ENCODE measurements at places on chromosomes 2 and 18. TPM values are rescaled to one million over a fixed set of nuclear protein-coding genes. Genes with fewer than 3 reads are reported as not detected.

Gene TSPYL6
- not detected for total RNA-seq

Gene GAREM2
- 2.8 TPM for total RNA-seq

Gene ALPI
- not detected for total RNA-seq

Gene UCN
- total RNA-seq, result 1.9 TPM

Gene GDF7
- 0.02 TPM for total RNA-seq

Gene RAB6C
- total RNA-seq, result not detected

Gene GMPPA
- 37.4 TPM for total RNA-seq

Gene ZBTB7C
- not detected for total RNA-seq

- DNase-seq, result no peak
These were observed 1.5 kb upstream of the LTBP1 start for GRCh38 chr2:32945286-32945685.

- DNase-seq, result no peak
These were observed 76.1 kb upstream of the DNMT3A start for GRCh38 chr2:25417715-25418369.

DNA sequence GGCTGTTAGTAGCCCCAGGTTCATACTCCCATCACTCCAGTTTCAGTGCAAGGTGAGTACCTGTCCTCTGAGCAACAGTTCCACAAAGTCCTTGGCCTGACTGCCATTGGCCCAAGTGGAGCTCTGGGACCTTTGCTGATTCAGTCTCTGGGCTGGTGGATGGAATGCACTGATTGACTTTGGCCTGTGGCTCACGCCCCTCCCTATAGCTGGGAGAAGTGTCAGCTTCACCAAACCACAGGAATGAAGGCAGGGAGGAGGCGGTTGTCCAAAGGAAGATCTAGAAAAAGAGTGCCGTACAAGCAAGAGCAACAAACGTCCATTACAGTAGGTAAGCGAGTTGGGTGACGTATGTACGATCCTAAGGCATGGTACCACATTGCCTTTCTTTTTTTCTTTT, 34.0 kb downstream of the QPCT start:
- no peak for DNase-seq

- no peak for DNase-seq
These were observed 52.5 kb downstream of the CCDC74A start for GRCh38 chr2:131580187-131580586.

DNA sequence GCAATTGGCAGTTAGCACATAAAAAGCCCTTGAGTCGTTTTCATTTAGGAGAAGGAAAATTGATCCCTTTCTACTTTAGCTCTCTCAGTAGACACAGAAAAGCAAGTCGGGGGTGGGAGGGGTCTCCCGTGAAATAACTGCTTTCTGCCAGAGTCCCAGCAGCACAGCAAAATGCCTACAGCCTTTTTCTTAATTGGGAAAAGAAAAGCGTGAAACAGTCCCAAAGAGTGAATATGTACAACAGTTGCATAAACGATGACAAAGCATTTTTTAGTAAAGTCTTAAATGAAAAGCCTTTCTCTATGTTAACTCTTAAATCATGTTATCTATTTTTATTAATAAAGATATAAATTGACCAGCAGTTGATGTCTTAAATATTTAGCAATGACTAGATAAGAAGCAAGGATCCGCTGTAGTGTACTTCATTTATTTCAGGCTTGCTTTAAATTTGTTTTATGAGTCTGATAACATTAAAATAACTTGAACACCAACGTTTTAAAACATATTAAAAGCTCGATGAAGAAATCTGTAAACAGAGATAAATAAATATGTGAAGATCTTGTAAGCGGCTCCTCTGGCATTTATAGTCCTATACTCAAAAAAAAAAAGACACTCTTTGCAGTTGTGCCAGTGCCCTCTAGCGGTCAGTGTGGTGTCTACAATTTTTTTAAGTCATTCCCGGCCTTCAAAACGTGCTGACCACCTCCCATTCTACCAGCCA, 42.3 kb upstream of the ATIC start:
- peak; percentile 53 for DNase-seq

GRCh38 chr18:32966141-32966540, 193.3 kb upstream of the KLHL14 start:
- no peak for DNase-seq

- no peak for DNase-seq
These were observed 8.4 kb downstream of the KCNIP3 start for GRCh38 chr2:95305380-95306061.

DNA sequence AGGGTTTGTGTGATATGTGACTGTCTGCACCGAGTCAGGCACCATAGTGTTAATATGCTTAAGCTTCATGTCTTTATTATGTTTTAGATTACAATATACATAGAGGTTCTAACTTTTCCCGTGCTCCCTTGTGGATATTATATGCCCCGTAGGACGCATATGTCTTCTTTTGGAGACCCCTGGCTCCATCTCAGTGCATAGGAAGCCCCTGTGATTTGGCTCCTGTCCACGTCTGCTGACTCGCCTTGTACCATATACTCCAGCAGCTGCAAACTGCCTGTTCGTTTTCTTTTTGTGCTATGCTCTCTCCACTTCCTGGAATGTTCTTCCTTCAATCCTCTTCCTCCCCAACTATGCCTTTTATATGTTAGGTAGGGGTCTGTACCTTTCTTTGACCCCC, 110.9 kb downstream of the PTRHD1 start:
- no peak for DNase-seq

DNA sequence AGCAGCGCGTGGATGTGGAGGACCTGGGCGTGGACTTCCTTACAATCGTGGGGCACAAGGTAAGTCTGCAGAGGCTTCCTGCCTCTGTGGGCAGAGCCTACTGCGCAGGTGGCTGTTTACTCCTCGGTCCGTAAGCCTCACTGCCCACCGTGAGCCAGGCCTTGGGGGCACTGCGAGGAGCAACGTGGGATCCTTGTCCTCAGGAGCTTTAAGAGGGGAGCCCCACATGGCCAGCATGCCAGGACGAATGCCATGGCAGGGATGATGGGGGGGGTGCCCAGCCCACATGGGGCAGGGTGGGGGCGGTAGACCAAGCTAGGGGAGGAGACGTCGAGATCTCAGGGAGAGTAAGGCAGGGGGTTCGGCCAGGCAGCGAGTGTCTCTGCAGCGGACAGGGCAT, 18.0 kb upstream of the ESPNL start:
- peak; percentile 3 for DNase-seq

- DNase-seq, result no peak
These were observed 17.3 kb upstream of the B3GNT7 start for GRCh38 chr2:231378026-231378722.

Measured in activated CD4-positive, alpha-beta memory T cell treated with anti-CD3 and anti-CD28 coated beads for 36 hours (primary cell).